Stimulated activated CD8-positive, alpha-beta memory T cell treated with anti-CD3 and anti-CD28 coated beads, Interleukin-4, amount 100 ng/mL, for 4 hours (primary cell): ENCODE measurements at places on chromosomes 6 and 20.

DNA sequence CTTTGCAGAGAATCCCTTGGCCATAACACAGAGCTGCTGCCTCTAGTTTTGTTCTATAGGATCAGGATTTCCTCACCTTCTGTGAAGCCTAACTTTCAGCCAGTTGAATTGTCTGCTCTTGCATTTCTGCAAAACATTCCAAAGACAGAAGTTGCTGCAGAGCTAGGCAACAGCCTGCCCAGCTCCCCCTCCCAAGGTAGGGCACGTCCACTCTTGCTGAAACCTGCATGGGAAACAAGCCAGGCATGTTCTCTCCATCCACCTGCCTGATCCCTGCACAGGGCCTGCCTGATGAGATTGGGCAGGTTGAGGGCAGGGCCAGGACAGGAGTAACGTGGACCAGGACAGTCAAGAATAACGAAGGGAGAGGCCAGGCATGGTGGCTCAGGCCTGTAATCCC, 58.9 kb upstream of the NAA20 start:
- DNase-seq, result no peak

GRCh38 chr6:132072831-132073230, 121.7 kb upstream of the CCN2 start:
- DNase-seq, result no peak

GRCh38 chr6:105808571-105808970, 277.6 kb upstream of the PRDM1 start:
- no peak for DNase-seq

DNA sequence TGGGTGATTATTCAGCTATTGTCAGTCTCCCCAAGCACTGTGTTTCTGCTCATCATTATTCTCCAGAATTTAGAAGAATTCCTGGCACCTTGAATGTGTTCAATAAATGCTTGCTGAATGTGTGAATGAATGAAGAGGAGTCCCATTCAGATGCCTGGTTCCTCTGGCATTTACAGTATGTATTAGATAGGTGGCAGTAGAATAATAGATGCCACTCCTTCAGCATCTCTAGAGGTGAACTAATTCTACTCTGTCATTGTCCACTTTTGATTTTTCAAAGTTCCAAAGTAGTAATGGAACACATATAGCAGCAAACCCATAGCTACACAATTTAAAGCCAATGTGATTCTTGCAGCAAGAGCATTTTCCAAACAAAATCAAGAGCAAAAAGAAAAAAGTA, 118.9 kb upstream of the CEP162 start:
- DNase-seq, result no peak

DNA sequence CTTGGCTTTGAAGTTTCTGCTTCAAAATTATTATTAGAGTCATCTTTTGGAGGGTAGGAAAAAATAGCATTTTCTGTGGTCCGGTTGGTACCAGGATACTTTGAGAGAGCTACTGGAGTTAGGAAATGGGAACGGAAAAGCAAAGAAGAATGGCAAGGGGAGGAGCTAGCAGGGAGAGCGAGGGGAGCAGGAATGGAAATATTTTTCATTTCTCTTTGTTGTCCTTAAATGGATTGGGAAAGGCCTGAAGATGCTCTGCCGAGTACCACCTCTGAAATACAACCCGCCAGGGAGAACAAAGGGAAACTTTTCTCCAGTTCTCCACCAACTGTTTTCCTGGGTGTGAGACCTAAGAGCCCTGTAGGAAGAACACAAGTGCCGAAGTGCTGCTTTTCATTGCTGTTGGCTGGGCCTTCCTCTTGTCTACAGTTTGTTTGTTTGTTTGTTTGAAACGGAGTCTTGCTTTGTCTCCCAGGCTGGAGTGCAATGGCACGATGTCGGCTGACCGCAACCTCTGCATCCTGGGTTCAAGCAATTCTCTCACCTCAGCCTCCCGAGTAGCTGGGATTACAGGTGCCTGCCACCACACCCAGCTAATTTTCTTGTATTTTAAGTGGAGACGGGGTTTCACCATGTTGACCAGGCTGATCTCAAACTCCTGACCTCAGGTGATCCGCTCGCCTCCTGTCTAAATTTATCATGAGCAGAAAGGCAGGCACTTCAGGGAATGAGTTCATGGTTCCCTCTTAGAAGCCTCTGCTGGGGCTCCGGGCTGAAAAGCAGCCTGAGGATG, 3.5 kb upstream of the TRAF3IP2 start:
- no peak for DNase-seq

DNA sequence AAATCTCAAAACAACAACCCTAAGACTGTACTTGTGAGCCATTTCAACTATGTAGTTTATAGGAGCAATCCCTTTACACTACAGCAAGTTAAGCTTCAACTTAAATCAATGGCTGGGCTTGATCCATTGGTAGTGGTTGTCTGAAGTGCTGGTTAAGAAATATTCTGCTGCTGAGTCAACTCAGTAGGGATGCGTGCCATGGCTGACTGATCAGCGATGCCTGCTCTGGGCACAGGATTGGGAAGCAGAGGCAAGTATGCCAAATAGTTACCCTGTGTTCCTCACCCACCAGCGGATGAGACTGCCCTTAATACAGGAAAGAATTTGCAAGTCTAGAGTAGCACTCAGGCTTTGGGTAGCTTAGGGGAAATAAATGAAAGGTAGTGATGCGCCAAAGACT, 41.5 kb downstream of the GCM1 start:
- DNase-seq, result no peak

- no peak for DNase-seq
These were observed 10.5 kb downstream of the PIGT start for GRCh38 chr20:45426320-45427016.

- DNase-seq, result no peak
These were observed 39.0 kb downstream of the PYGB start for GRCh38 chr20:25286917-25287316.

GRCh38 chr6:36418558-36418957, 24.1 kb downstream of the PXT1 start:
- DNase-seq, result no peak

GRCh38 chr6:76852776-76853175, 610.5 kb downstream of the HTR1B start:
- no peak for DNase-seq

- DNase-seq, result no peak
These were observed 27.6 kb downstream of the HCK start for GRCh38 chr20:32079655-32080109.

GRCh38 chr6:52840763-52841585, at the start of gene GSTA5:
Gene GSTA5 (minus strand): TSS chr6:52840813.
- no peak for DNase-seq

- no peak for DNase-seq
These were observed 114.4 kb upstream of the MAP3K7 start for GRCh38 chr6:90701146-90701781.

GRCh38 chr20:44479643-44480042, 4.0 kb downstream of the TTPAL start:
- DNase-seq, result no peak

- no peak for DNase-seq
These were observed 179.5 kb downstream of the ADAT2 start for GRCh38 chr6:143271024-143271423.

DNA sequence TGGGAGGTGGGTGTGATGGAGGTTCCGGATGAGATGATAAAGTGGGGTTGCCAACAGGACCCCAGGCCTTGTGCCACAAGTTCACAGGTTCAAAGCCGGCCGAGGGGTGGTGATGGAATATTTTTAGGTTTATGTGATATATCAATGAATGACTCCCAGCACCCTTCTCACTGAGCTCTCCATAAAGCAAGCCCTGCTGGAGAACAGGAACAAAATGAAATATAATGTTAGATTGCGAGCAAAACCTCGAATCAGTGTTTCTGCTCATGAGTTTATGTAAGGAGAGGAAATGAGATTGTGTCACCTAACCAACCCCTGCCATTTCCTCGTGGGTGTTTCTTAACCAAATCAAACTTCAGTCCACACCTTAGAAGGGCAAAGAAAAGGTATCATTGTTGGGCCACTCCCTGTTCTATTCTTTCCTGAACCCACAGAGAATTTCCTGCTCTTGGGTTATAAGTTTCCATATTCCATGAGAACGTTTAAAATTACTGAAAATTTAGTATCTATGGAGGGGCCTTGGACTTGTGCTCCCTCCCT, 192.2 kb upstream of the EXOC2 start:
- no peak for DNase-seq

DNA sequence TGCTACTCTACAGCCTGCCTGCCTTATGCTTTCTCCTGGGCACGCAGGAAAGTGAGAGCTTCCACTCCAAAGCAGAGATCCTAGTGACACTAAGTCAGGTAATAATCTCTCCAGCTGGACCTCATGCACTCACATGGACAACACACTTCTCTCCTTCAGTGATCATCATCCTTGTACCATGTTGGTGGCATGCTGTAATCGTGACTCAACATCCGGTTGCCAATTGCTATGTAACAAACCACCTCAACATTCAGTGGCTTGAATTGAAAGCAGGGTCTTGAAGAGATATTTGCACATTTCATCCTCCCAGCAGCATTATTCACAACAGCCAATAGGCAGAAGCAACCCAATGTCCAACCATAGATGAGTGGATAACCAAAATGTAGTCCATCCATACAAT, 40.3 kb upstream of the PPP1R3G start:
- DNase-seq, result no peak

GRCh38 chr20:61913423-61914225, 152.1 kb downstream of the TAF4 start:
- no peak for DNase-seq

DNA sequence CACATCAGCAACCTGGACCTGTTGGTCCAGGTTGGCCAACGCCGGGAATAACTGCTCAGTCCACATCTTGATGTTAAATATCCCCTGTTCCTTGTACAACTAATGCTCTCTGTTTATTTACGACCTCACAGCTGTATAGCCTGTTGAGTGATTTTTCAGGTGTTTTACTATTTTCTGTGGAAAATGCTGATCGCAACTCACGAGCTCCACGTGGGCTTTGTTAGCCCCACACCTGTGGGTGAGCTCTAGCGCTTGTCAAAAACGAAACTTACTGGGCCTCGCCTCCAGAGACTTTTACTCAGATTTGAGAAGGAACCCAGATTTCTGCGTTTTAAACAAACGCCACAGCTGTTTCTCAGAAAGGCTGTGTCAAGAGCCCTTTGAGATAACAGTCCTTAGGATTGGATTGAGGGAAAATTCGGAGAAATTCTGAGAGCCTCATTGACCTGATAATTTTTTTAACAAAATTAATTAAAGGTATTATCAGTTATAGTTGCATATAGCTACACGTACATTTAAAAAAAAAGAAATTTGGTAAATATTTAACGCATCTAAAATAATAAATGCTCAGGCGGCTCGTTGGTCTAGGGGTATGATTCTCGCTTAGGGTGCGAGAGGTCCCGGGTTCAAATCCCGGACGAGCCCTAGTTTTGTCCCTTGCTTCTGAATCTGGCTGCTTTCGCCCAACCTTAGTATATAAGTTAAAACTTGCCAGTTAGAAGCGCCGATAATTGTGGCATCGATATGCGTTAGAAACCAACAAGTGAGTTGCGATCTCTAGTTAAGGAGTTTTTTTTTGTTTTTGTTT, 16.7 kb downstream of the HMGN4 start:
- no peak for DNase-seq

- no peak for DNase-seq
These were observed 106.2 kb downstream of the ARHGAP18 start for GRCh38 chr6:129603741-129604140.

DNA sequence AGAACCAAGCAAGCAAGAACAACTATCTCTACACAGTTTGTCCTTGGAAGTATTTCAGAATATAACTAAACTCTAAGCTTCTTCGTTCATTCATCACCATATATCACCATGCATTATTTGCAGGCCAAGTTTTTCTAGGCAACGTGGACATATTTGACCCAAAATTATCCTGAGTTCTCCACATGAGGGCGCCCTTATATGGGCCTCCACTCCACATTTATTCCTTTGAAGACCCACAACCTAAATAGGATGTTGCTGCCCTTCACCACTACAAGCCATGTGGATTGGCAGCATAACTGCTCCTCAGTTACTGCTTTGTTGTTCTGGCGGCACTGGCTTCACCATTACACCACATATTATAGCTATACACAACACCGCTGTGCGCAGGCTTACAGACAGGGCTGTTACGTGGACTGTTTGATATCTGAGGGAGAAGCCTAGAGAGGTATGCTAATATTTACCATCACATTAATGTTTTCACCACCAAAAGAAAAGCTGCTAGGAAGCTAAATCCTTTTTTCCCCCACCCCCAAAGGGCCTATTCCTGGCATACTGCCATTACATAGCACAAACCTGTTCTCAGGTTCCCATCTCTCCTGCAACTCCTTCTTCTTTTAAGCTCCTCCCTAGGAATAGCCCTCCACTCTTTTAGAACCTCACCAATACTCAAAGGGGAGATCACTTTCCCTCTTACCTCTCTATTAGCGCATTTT, 411.7 kb downstream of the C6orf118 start:
- DNase-seq, result no peak

GRCh38 chr6:53154071-53154470, 5.4 kb upstream of the GCM1 start:
- no peak for DNase-seq

GRCh38 chr6:70415247-70415646, 1.9 kb downstream of the FAM135A start:
- no peak for DNase-seq

DNA sequence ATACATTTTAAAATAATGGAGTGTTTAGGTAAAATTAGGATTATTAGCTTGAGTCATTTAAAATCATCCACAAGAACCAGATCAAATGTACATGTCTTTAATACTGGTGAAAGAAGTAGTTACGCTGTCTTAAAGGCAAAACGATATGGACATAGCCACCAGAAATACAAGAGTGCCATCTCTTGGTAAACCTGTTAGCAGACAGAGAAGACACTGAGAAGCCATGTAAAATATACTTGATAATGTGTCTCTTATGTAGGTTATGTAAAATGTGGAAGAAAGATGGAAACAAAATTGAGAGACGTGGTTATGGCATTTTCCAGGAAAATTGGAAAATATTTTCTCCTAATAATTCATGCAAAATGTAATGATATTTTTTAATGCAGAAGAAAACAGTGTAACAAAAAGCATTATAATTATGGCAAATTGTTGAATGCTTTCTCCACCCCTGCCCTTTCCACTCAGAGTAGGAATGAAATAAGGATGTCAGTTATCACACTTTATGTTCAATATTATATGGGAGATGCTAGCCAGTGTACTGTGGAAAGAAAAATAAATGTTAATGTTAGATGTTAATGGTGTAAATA, 12.2 kb upstream of the SLC17A2 start:
- DNase-seq, result no peak

DNA sequence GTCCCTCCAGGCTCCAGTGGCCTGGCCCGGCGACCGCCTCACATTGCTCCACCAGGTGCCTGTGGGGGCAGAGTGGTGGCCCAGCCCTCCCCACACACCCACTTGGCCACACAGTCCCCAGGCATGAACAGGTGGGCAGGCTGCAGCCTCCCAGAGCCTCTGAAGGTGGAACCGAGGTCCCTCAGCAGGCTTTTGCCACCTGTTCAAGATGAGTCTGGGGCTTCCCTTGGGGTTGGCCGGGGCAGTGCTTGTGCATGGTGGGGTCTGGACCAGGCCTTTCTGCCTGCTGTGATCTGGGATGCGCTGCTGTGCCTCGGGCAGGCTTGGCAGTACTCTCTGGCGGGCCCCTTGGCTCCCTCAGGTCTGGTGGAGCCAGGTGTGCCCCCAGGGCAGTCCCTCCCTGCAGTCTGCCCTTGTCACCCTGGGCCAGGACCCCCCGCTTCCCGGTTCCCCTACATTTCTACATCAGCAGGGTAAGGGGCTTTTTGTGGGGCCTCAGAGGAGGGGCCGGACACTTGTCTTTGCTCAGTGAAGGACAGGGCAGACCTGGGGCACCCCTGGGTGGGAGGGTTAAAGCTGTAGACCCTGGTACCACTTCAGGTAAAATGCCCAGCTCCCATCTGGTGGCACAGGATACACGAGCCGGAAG, 2.7 kb upstream of the COL9A3 start:
- no peak for DNase-seq

GRCh38 chr6:167811040-167811439, 15.7 kb upstream of the AFDN start:
- DNase-seq, result no peak

GRCh38 chr6:145813285-145814034, 1.1 kb downstream of the FBXO30 start:
- no peak for DNase-seq
